Fibroblast of lung (primary cell): ENCODE measurements at places on chromosomes 2 and 18. TPM values are rescaled to one million over a fixed set of nuclear protein-coding genes. Genes with fewer than 3 reads are reported as not detected.

Gene LYG2
- not detected in 2 replicates for total RNA-seq

Gene LONRF2
- total RNA-seq = under 0.01 TPM in 2 replicates

Gene PFN4
- total RNA-seq = 0.66 and 1.5 TPM in 2 replicates

Gene CTAGE1
- under 0.01 TPM in 1 of 2 replicates, not detected in the other for total RNA-seq

Gene FAM228A
- 0.51 and 0.99 TPM in 2 replicates for total RNA-seq

Gene PTPN4
- 18.0 and 22.3 TPM in 2 replicates for total RNA-seq
